ENCODE measurements at places on chromosomes 6 and 20.

- DNase-seq = no peak
Measured at GRCh38 chr6:4128748-4129147, 6.6 kb downstream of the ECI2 start.

GRCh38 chr6:129940454-129941195, 77.8 kb upstream of the L3MBTL3 start:
- no peak for DNase-seq

- DNase-seq = no peak
Measured at GRCh38 chr6:33907227-33907626, 103.4 kb upstream of the MLN start.

GRCh38 chr6:107847844-107848802, 24.0 kb upstream of the SCML4 start:
- peak; percentile 34 for DNase-seq

DNA sequence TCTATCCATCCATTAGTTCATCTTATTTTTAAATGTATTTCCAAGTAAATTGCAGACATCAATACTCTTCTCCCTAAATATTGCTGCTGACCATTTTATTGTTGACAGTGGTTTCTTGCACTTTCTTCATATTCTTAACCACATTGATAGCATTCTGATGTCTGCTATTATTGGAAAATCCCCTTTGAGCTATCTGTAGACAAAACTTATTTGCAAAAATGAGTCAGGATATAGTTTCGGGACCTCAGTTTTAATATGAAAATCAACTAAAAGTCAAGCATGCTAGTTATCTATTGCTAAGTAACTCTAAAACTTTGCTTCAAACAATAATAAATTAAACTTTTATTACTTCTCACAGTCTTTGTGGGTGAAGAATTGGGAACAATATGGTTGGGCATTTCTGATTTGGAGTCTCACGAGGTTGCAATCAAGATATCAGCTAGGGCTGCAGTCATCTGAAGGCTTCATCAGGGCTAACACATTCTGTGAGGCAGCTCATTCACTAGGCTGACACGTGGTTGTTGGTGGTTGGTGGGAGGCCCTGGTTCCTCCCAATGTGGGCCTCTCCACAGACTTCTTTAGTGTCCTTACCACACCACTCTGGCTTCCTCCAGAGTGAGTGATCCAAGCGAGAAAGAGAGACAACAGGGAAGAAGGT, 32.7 kb downstream of the CD109 start:
- DNase-seq = no peak

- DNase-seq = no peak
Measured at GRCh38 chr6:159929819-159930218, 39.0 kb downstream of the MAS1 start.

DNA sequence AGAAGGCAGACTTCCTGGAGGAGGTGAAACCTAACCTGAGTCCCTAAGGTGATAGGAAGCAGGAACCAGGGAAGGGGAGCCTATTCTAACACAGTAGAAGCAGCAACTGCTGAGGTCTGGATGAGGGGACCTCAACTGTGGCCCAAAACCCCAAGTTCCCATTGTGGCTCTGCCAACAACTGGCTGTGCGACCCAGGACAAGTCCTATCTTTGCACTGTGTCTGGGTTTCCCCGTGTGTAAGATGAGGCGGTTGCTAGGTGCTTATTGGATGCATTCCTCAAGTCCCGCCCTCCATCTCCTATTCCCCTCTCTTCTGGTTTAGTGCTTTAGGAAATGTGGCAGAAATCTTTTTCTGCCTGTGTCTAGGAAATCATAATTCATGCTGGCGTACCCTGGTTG, 52.2 kb upstream of the TTPAL start:
- no peak for DNase-seq

- DNase-seq = no peak
Measured at GRCh38 chr6:129031051-129031599, 148.2 kb downstream of the LAMA2 start.

DNA sequence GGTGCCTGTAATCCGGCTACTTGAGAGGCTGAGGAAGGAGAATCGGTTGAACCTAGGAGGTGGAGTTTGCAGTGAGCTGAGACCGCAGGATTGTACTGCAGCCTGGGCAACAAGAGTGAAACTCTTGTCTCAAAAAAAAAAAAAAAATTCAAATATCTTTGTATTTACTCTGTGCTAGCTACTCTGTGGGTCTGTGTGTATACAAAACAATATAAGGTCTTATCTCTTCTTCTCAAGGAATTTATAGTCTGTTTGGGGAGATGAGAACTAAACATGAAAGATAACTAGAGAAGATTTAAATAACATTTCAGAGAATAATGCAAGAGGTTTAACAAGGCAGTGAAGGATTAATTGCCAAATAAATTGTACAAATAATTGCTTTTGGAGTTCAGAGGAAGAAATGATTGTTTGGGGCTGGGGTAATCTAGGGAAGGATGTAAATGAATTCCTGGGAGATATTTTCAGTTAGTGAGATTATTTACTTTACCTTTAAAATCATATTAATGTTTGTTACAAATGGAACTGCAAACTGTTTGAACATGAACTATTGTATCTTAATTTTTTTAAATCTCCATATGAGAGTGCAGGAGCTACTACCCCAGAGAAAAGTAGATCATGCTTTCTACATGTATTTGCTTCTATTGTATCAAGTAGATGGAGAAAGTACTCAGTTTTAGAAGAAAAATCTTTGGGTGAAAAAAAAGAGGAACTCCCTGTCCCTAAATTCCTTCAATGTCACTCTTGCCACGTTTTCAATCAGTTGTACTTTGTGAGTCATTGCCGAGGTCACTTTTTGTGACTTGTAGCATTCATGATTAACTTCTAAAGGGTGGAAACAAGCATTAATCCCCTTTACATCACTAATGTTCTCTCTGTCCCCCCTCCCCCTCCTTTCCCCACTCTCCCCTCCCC, 39.0 kb downstream of the NCOA3 start:
- DNase-seq = peak; percentile 24

- no peak for DNase-seq
Measured at GRCh38 chr20:17835934-17836300, 132.7 kb downstream of the SNX5 start.

DNA sequence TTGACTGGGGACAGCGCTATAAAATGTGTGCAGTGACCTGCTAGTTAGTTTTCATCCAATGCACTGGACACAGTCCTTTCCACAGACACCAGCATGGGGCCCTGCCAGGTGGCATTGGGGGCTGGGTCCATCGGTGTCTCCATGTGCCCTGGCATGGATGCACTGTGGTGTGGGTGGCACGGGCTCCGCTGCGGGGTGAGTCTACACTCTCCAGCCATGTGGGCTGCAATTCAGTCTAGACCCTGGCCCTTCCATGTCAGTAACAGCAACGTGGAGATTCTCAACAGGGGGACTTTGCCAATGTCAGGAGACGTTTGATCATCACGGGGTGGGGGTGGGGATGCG, 100.0 kb downstream of the RAMACL start:
- no peak for DNase-seq

- no peak for DNase-seq
Measured at GRCh38 chr6:73898599-73898998, 202.6 kb downstream of the CD109 start.

- DNase-seq = no peak
Measured at GRCh38 chr20:3070725-3071124, 695 bp upstream of the OXT start.

GRCh38 chr6:125415913-125416312, 114.1 kb upstream of the HDDC2 start:
- no peak for DNase-seq

DNA sequence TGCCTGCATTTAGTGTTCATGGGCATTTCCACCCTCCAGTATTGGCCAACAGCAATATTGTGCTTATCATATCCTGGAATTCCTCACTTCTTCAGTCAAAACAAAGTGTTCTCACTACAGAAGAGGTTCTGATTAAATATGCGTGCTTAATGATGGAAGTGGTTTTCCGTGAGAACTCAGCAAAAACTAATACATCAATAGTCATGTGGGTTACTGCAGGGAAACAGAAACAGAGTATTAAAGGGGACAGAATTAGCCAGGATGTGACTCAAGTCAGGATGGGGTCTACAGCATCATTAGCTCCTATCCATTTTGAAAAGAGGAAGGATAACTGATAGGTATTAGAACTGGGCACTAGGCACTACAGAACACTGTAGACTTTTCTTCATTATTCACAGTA, 384.6 kb downstream of the CDKAL1 start:
- no peak for DNase-seq

DNA sequence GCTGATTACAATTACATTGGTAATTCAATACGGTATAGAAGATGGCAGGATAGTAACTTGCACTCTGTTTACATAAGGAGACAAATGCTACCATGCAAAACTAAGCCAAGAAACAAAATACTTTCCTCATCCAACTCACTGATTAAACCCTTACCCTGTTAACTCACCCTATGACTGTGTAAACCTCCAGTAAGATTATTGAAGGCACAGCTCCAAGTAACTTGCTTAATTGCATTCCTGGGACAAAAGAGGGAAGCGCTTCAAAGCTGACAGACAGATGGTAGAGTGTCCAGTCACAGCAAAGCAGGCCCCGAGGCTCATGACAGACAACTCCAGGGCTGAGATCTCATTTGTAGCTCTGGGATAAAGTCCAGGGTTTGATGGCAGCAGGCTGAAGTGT, 6.9 kb upstream of the KIF16B start:
- no peak for DNase-seq

DNA sequence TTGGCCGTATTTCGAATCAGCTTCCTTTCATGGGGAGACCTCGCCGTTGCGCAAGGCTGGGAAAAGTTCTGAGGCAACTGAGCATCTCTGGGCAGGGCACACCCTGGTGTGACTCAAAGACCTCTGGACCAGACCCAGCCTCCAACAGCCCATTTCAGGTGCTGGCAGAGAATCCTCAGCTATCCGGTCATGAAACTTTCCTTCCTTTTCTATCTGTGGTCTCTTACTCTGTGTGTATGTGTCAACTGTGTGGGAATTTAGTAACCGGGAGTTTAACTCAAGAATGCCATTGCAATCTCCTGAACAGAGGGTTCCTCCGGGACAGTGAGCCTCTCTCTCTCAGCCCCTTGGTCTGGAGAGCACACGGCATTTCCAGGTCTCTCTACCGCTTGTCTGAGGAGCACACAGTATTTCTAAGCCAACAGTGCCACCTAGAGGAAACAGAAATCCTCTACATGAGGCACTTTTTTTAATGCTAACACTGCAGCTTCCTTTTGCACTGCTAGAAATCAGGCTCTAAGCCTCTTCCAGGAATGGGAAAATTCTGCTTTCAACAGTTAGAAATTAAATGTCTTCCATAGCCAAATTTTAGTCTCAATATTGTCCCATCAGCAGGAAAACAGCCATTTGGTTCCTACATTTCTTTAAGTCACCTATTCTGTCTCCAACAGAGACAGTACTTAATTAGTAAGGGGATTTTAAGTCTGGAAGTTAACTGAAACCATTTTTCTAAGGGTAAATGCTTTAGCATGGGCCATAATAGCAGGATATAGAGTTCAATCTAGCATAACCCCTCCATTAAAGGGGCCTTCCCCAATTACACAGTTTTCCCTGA, 32.7 kb downstream of the PLN start:
- DNase-seq = peak; percentile 49

- DNase-seq = no peak
Measured at GRCh38 chr6:102488729-102489128, 1095.2 kb downstream of the GRIK2 start.

GRCh38 chr6:5981126-5982026, 25.3 kb downstream of the NRN1 start:
- DNase-seq = no peak

DNA sequence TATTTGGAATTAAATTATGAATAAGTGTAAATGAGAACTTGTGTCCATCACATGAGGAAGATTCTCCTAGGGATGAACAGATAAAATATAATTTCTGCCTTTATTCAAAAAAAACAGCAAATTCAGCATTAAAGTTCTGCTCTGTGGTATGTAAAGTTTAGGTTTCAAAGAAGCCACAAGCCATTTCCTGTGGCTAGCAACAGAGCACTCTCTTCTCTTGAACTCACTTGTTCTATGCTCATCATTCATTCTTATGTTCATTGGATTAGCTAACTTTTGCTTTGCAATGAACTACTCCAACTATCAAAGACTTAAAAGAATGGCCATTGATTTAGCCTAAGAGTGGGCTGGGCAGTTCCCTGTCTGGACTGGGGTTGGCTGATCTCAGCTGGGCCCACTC, 20.8 kb upstream of the SNRPB2 start:
- DNase-seq = no peak

DNA sequence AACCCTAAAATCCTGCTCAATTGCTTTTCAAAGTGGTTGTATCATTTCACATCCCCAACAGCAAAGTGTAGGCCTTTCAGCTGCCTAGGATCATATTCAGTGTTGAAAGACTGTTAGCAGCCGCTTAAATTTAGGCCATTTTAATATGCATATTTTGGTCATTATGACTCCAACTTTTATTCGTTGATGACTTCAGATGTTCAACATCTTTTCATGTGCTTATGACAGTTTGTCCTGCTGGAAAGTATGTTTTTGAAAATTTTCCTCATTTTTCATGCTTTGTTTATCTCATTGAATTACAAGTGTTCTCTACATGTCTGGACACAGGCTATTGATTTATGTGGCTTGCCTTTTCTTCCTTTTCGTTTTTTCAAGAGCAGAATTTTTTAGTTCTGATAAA, 244.0 kb downstream of the THBS2 start:
- DNase-seq = no peak

DNA sequence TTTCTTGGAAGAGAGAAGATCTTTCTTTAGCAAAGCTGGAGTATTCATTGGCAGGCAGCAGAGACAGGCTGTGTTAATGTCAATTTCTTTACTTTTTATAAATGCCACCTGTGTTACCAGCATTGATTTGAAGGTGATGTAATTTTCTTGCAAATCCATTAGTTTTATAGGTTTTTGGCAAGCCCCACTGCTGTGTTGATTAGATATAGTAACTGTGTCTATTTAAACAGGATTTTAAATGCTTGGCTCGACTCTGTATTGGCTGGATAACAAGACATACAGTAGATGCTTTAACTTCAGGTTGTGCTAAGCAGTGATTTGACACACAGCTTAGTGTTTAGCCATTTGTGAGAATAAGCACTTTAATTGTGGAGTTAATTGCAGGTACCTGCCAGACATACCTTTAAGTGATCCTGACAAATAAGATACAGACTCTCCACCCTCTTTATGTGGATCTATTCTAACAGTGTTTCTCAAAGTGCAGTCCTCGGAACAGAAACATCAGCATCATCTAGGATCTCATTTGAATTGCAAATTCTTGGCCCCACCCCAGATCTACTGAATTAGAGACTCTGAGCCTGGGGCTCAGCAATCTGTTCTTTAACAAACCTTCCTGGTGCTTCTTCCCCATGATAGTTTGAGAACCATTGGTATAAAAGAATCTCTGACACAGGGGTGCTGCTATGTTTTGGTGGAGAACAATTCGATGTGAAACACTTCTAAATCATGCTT, 397.5 kb downstream of the HDGFL1 start:
- DNase-seq = no peak

- DNase-seq = no peak
Measured at GRCh38 chr20:23584434-23585199, 16.3 kb upstream of the CST9L start.

GRCh38 chr6:18126121-18126520, 3.6 kb upstream of the NHLRC1 start:
- no peak for DNase-seq

Measured in HCT116 (cell line).